EL (cell line): ENCODE measurements at places on chromosomes 1 and 21.

GRCh38 chr1:217673387-217673786, 42.2 kb downstream of the SPATA17 start:
- no peak for DNase-seq

DNA sequence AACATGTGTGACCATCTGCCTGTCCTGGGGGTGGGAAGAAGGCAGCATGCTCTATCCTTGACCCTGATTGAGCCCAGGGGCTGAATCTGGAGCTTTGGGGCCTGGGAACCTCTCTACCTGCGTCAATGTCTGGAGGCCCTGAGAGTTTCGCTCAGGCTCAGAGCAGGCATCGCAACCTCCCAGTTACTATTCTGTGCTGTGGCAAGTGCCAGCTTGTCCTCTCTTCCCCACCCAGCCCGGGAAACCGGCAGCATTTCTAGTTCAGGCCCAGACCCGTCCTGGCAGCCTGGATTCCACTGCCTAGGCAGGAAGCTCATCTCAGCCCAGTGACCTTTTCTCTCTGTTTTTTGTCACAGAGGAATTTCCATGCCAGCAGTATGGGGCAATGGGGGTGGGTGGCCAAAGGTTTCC, 10.0 kb upstream of the IRF6 start:
- DNase-seq, result no peak

DNA sequence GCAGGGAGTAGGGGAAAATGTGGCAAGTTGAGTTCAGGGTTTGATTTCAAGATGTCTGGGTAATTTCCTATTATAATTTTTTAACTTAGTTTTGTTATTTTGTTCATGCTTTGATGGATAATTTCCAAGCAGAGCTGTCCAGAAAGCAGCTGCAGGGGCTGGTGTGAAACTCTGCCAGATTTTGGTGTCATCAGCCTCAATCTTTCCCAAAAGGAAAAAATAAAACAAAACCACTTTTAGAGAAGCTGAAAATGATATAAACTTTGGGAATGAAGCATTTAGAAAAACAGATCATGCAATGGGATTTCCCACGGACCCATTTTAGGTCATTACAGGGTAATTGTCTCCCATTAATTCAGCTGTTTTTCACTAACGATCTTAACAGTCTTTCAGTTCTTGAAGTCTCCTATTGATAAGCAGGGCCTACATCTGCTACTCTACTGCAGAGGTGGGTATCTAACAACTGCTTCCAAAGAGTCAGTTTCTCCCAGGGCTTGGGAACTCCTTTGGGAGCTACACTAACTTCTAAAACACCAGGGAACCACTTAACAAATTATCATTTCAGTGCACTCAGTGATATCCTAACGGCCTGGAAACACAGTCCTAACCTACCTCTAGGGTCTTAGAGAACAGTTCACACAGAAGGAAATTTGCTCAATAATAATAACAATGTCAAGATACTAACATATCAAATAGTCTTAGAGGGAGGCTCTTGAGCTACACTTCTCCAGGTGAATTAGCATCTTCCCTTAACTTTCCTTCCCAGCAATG, 12.3 kb downstream of the ZNF436 start:
- no peak for DNase-seq

- DNase-seq, result no peak
These were observed 9.3 kb downstream of the PLA2G2A start for GRCh38 chr1:19969898-19970660.

- no peak for DNase-seq
These were observed 102.7 kb upstream of the VANGL1 start for GRCh38 chr1:115539061-115539460.

DNA sequence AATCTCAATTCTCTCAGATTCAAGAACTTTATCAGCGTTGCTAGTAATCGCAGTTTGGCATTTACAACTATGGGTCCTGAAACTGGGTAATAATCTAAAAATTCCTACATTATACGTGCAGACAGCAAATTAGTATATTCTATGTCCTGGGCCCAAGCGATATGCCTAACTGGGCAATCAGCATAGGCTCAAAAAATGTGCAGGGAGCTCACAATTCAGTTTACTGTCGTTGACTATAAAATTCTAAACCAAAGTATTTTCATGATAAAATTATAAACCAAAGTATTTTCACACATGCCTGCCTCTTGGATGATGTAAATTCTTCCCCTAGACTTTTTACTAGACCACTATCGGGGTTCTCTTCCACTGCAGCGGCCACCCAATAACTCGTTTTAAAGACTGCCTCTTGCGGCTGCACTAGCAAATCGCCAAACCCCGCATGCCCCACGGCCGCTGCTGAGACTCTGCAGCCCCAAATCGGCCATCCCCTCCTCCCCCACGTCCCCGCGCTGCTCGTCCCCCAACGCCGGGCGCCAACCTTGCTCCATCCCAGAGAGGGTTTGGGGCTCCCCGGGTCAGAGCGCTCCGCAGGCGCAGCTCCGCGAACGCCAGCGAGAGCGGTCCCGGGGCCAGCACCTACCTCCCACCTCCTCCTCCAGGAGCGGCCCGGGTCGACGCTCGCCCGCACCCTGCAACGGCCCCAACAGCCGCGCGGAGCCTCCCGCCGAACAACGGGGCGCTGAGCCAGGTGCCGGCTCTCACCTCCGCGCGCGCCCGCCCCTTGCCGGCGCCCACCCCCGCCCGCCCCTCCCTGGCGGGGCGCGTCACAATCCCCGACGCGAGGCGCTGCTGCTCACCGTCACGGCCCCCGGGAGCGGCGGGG, 506 bp downstream of the SSX2IP start:
- DNase-seq, result peak; percentile 61

- DNase-seq, result no peak
These were observed 99.5 kb upstream of the CSF3R start for GRCh38 chr1:36582066-36582755.

- no peak for DNase-seq
These were observed 19.3 kb downstream of the ALDH4A1 start for GRCh38 chr1:18883079-18883478.

DNA sequence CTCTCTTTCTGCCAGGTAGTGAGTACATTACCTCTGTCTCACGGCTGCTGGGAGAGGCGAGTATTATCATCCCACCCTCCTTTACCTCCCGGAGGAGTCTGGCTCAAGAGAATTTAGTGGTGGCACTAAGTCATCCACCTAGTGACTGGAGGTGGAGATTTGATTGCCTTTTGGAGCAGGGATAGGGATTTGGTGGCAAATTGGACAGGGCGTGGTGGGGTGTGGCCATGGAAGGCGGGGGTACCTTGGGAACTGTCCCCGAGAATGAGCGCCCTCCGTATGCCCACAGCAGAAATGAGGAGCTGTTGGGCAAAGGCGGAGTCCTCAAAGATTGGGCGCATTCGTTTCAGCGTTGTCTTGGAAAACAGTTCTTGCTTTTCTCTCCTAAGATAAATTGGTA, 32.1 kb upstream of the HMGN1 start:
- no peak for DNase-seq

DNA sequence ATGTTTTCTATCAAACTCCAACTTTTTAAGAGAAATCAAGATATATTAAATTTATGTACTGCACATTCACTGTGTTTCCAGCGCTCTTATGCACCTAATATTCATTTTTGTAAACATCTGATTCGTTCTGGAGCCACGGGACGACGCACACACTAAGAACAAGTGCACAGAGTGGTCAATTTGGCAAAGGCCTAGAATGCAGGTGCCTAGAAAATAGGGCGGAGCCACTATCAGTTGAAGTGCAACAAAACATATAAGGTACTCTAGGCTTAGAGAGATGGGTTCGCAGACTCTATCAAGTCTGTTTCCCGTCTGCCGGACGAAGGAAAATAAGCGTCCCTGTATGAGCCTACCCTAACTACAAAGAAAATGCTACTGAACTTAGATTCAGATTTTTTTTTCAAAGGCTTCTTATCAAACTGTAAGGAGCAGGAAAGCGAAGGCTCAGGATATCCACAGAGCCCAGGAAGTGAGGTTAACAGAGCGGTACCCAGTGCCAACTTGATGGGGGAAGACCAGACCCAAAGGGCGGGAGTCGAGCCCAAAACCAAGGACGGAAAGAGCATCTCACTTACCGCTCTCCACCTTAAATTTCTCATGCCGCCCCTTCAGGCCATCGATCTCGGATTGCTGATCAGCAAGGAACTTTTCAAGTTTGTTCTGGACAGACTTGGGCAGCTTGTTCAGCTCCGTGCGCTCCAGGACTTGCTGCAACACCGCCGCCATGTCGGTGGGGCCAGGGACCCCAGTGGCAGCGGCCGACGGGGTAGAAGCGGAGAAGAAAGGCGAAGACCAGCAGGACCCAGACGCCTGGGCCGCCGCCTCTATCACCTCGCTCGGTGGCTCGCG, 526 bp downstream of the TPR start:
- DNase-seq, result peak; percentile 47

DNA sequence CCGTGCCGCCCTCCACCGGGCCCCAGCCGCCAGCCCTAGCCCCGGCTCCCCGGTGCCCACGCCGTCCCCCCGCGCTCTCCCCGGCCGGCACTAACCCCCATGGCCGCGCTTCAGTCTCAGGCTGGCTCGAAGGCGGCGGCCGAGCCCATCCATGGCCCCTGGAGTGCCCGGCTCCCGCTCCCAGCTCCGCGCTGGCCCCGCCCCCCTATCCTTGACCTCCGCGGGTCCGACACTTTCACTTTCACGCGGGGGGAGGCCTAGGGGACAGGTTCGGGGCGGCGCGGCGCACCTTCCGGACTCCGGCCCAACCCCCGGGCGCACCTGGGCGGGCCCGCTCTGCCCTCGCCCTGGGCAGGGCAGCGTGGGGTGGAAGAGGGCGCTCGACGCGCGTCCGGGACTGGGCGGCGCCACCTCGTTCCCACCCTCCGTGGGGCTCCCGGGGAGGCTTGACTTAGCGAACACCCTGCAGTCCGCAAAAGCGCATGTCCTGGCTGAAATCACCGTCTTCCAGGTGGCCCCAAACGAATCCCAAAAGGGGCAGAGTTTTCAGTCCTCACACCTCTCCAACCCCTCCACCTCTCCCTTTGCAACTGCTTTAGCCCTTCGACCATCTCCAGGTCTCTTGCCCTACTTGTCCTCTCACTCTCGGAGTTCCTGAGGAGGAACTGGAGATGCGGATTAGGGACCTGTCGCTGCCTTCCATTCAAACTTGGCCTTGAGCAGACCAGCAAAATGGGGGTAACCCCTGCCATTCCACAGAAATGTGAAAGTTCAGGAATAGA, 3.9 kb upstream of the DENND2D start:
- DNase-seq, result no peak

DNA sequence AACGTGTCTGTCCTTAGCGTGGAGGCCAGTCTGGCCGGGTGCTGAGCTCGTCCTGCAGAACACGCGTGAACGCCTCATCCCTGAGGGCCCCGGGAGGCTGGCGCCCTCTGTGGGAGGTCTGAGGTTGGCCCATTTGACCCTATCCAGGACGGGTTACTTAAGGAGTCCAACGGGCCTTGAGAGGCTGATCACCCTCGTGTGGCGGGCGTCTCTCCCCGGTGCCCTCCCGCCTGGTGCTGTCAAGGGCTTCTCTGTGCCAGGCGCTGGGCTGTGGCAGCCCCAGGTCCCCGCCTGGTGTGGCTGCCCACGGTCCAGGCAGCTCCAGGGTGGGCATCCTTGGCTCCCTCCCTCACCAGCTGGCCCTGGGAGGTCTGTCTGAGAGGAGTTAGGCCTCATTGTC, 9.7 kb downstream of the SKI start:
- no peak for DNase-seq

- no peak for DNase-seq
These were observed 140.4 kb downstream of the COP1 start for GRCh38 chr1:176066709-176067108.

DNA sequence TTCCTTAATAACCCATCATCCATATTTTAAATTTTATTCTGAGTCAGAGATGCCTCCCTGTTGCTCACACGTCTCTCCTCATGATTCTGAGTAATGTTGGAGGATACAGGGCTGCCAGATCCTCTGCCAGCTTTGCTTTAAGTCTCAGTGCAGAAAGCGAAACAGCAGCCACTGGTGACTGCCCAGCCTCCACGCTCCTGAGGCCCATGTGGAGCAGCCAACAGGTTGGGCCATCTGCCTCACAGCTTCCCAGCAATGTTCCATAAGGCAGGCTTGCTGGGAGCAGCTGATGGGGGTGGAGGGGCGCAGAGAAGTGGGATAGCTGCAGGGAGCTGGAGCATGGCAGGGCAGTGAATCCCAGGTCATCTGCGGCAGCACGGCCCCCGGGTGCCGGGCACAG, 104.2 kb downstream of the IGSF21 start:
- DNase-seq, result no peak

DNA sequence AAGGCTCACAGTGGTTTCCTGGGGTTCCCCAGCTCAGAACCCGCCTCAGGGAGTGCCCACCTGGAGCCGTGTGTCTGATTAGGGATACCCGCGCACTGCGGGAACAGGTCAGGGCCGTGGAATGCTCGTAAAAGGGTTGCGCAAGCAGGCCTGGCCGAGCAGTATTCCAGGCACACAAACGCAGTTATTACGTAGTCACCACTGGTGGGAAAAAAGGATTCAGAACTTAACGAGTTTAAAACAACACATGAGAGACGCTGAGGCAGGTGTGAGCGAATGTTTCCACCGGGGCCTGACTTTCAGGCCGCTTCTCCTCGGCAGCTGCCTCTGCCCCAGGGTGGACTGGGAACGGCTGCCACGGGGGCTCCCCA, 18.2 kb downstream of the PLCH2 start:
- peak; percentile 87 for DNase-seq

GRCh38 chr1:181763736-181764135, 280.4 kb downstream of the CACNA1E start:
- DNase-seq, result no peak

GRCh38 chr1:66397192-66397591, 136.8 kb upstream of the SGIP1 start:
- no peak for DNase-seq

GRCh38 chr1:83098131-83098530, 900.8 kb downstream of the TTLL7 start:
- DNase-seq, result no peak

- no peak for DNase-seq
These were observed 62.5 kb downstream of the FAM163A start for GRCh38 chr1:179805291-179806195.

DNA sequence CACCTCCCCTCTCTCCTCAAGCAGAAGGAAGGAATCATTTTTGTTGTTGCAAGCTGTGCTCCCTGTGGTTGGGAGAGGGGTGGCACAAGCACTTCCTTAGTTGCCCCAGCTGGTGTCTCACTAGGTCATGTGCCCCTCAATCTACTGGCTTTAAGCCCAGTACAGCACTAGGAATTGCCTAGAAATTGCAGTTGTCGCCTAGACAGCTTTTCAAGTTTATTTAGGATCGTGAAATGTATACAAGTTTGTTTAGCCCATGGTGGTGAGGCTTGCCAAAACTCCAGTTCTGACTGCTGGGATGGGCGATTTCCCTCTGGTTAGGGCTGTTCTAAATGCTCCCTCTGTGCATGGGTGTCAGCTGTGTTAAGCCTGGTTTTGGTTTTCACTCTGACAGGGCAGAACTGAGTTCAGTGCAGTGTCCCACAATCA, 126.8 kb upstream of the ZNF644 start:
- DNase-seq, result no peak

GRCh38 chr1:228664399-228664914, 70.8 kb upstream of the RHOU start:
- DNase-seq, result peak; percentile 61

DNA sequence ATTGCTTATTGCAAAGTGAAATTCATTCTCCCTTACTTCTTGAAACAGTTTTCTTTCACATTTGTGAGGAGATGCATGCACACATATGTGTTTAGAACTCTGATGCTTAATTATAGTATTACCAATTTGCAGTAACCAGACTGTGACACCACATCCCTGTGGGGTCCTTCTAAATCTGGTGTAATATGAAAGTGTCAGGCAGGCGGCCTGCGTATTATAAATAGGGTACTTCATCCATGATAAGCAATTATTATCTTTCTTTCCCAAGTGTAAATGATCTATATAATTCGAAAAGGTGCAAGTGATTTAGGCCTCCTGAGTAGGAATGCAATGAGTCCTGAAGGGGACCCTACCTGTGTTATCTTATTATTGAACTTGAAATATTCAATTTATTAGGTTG, 876 bp downstream of the EFCAB7 start:
- no peak for DNase-seq

GRCh38 chr1:181179279-181179986, 90.9 kb downstream of the IER5 start:
- DNase-seq, result no peak
